Activated naive CD4-positive, alpha-beta T cell treated with anti-CD3 and anti-CD28 coated beads for 36 hours (primary cell): ENCODE measurements at places on chromosomes 2 and 18.

DNA sequence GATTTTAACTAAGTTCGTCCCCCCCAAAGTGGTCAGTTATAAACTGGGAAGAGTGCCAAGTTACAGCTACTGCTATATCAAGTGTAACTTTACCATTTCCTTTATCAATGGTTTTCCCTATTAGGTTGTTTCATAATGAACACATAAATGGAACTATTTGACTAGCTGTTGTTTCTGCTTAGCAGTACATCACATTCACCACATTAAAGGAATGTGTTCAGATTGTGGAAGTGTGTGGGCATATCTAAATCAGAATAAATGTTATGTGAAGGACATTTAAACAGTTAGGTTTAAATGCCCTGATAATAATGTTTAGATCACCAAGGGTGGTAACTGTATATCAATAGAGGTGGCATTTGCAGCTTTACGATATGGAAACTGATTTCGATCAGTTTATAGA is 45.1 kb downstream of the SLC9A4 start:
- no peak for DNase-seq

DNA sequence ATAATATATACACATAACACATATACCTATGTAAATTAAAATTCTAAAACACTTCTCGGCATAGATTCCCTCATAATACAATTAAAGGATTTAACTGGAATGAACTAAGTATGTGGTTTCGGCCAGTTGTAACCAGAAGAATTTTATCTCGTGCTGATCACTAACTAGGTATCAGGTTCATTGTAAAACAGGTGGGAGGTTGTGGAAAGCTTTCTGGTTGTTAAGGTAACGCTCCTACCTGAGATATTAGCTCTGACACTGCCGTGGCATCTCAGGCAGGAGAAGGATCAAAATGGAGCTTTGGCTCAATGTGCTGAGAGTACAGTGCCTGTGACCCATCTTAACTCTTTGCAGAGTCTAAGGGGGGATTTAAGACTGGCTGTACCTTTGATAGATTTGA is 42.5 kb downstream of the SLC9A2 start:
- DNase-seq: no peak

DNA sequence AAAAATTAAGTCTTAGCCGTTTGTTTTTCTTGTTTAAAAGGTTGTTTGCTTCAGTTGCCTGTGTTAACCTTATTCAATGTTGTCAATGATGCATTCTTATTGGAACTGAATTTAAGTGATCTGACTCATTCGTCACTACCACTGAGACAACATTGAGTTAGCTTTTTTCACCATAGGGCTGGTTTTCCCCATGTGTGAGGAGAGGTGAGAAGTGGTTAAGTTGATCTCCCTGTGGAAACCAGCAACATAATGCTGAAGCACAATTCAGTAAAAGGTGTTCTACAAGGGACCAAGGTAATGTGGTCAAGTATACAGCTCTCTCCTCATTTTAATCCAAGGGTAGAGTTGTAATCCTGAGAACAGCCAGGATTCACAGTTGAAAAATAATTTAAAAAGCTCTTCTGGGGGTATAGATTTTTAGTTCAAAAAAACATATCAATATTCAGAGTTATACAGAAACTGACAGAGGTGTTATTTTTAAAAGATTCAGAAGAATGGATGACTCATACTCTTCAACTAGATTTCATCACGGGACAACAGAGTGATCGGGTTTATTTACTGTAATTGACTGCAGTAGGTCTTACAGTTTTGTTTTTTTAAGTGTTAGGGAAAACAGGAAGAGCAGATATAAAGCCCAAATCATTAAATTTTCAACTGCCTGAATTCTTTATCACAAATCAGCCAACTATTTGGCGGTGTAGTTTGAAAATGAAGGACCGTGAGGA is 12.6 kb downstream of the NOP58 start:
- peak; percentile 54 for DNase-seq

DNA sequence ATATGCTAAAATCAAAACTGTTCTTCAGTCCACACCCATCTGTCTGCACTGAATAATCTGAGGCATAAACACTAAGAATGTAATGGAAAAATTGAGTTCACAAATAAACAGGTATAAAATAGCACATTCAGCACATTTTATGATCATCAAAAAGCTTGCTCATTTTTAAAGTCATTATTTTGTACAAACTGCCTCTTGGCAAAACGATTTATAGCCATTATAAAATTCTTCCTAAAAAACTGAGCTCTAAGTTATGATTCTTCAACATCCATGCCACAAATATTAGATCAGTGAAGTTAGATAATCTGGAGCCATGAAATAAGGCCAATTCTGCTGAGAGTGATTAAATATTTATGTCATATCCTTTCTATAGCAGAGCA is 233.5 kb downstream of the DYM start:
- no peak for DNase-seq

DNA sequence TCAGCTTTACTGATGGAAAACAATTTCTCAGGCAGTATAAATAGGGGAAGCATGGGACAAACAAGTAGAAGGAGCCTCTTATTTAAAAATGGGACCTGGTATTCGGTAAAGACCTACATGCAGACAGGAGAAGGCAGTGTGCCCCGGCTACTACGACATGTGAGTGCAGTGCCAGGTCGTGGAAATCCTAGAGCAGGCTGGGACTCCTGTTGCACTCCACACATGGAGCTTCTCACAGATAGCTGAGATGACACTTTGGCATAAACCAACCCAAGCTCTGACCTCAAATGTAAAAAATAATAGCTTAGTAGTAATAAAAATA is 885 bp upstream of the DSEL start:
- DNase-seq: peak; percentile 6

GRCh38 chr18:59609654-59610053 is 87.6 kb downstream of the CCBE1 start:
- DNase-seq: no peak

DNA sequence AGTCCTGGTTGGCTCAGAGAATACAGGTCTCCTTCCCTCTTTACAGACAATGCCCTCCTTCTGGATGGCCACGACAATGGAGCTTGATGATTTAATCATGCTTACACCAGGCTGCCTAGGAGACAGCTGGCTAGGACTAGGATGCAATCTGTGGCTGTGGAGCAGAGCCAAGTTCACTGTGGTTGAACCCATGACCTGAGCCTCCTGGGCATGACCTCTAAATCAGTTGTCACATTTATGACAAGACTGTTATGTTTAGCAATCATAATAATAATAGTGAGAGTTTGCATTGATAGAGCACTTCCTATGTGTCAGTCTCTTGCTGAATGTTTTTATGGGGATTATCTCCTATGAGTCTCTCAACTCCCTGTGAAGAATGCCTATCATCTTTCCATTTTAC is 244.1 kb downstream of the ICOS start:
- DNase-seq: no peak

DNA sequence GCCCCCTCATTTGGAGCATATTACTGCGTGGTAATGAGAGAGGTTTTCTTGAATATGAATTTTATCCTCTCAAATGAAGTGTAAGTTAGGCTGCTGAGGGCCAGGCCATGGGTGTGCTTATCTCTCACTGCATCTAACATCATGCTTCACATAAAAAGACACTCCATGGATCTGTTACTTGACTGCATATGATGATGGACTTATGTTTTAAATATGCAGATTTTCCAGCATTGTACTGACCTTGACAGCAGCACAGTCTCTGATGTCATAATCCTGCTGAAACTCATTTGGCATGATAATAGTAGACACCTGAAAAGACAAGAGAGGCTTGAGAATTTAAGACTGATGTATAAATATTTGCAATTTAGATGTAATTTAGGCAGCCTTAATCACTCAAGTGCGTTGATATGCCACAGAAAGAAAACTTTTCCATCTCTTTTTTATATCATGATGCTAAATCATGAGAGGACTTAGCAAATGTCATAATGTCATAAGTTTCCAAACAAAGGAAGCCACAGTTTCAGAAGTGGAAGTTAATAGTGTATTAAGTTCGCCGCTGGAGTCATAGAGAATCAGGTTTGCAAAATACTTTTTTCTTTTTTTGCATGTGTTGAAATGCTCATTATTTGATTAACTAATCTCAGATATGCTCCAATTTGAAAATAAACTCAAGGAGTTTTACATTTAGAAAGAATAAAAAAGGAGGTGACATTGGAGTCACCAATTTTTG is 62.7 kb upstream of the CD302 start:
- no peak for DNase-seq

- no peak for DNase-seq
These were observed 120.9 kb downstream of the RNF152 start for GRCh38 chr18:61771861-61772260.

GRCh38 chr2:118470297-118470696 is 377.2 kb downstream of the EN1 start:
- DNase-seq: no peak

- peak; percentile 63 for DNase-seq
These were observed 44.9 kb downstream of the PARD6G start for GRCh38 chr18:80202264-80202998.

GRCh38 chr2:29765721-29766120 is 155.7 kb downstream of the ALK start:
- DNase-seq: no peak

DNA sequence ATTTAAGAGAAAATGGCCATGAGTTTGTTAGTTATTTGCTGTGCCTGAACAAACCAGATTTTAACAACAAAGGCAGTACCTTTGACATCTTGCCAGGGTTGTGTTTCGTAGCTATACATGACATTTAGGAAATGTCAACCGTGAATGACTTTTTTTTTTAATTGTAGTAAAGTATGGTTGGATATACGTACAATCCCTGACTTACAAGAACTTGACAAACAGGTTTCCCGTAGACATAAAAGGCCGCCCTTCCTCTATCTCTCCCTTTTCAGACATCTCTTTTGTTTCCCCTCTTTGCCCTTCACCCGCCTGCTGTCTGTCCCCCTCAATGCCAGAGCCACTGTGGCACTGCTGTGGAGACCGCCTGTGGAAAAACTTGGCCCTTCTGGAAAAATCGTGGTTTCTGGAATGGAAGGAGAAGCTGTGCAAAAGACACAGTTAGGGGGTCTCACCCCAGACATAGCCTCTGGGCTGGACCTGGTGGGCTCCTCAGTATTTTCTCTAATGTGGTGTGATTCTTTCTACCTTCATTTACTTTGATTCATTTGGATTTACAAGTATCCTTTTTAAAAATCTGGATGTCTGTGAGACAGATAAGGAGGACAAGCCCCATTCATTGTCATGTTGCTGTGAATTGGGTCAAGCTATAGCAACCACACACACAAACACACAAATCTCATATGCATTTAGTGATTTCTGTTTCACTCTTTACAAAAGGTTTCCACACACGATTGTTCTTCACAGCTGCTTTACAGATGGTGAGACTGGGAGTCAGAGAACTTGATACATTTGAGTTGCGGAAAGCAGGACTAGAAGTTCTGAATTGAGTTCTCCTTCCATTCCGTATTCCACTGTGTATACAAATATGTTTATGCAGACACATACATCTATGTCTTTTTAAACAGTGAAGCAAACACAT is 48.6 kb downstream of the SPATS2L start:
- DNase-seq: no peak

DNA sequence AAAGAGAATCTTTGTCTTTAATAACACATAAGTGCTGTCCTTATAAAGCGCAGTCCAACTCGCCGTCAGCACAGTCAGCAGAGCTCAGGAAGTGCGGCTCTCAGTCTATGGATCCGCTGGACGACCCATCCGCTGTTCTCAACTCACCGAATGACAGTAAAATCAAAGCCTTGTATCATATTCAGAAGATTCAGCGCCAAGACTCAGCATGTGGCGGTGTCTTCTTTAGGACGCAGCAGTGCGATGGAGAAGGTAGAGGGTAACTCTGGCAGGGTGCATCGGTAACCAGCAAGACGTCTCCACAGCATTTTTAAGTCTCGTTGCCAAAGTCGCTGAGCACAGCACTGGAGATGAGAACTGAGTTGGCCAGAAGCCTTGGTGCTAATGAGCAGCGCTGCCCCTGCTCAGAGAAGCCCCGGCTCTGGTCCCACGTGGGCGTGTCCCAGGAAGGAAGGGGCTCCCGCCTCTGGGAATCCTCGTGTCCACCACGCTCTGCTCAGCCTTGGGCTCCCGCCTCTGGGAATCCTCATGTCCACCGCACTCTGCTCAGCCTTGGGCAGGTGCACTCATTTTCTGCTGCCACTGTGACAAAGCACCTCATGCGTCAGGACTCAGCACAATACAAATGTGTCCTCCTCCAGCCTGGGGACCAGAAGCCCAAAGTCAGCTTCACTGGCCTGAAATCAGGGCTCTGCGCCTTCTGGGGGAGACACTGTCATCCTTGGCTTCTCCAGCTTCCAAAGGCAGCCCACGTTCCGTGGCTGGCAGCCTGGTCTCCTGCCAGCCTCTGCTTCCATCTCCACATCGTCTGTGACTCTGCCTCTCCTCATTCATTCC is 238.0 kb upstream of the SALL3 start:
- no peak for DNase-seq

- DNase-seq: no peak
These were observed 806.7 kb downstream of the NRXN1 start for GRCh38 chr2:50225021-50225928.

GRCh38 chr2:145597809-145598208 is 1077.9 kb upstream of the ZEB2 start:
- DNase-seq: no peak

GRCh38 chr2:10239561-10239967 is 63.1 kb upstream of the HPCAL1 start:
- DNase-seq: no peak

GRCh38 chr2:105411720-105412407 is 13.0 kb upstream of the FHL2 start:
- DNase-seq: no peak

GRCh38 chr2:70479816-70480215 is 73.8 kb downstream of the TGFA start:
- no peak for DNase-seq

DNA sequence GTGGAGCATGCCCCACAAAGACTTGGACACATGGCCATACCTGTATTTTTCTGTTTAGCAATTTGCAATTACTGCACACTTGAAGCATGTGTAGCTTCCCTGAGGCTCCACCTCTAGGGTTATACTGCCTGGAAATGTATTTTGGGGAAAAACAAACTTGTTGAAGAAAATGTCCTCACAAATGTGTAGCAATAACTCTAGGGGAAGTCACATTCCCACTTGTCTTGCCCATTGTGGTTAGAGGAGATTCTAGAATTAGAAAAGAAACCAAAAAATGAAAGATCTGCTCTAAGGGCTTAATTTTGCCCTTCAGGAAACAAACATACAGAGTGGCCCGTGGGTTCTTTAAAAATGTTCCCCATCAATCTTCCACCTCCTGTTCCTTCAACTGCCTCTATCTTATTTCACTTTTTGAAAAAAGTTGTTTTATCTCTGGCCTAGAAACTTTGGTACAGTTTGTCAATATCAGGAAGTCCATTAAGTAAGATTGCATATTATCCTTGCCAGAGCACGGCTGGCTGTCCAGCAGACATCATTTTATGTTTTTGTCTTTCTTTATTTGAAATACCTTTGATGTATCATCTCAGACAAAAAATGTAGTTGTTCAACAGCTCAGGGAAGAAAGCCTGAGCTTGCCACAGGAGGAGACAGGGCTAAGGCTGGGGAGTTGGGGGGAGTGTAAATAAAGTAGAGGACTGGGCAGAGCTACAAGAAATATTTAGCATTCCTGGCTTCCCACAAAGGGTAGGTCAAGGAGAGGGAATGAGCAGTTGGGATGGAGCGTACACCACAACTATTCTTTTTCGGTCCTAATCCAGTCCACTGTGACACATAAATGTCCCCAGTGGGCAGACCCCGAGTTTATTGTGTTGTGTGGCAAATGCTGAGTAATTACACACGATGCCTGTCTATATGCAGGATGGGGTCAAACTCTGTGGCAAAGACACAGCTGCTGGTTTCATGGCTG is 96.8 kb upstream of the CDC42EP3 start:
- DNase-seq: no peak

- no peak for DNase-seq
These were observed 57.2 kb downstream of the CALCRL start for GRCh38 chr2:187390891-187391290.
